ENCODE measurements at places on chromosomes 7 and 10.

DNA sequence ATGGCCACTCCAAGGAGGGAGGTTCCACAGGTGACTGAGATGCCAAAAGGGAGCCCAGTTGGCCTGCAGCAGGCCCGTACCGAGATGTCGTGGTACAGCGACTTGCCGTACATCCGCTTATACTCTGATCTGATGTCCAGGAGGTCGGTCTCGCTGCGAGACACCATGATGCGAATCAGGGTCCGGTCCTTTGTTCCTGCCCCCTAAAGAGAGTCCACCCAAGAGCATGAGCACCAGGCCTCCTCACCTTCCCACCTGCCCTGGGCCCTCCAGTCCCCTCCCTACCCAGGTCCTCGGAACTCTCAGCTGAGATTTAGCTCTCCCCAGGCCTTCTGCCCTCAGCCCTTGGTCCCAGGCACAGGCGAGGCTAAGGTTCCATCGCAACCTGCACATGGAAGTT lies 25.0 kb downstream of the PLAC9 start:
- no peak for DNase-seq

GRCh38 chr7:157970744-157971143 lies 616.9 kb downstream of the PTPRN2 start:
- no peak for DNase-seq

DNA sequence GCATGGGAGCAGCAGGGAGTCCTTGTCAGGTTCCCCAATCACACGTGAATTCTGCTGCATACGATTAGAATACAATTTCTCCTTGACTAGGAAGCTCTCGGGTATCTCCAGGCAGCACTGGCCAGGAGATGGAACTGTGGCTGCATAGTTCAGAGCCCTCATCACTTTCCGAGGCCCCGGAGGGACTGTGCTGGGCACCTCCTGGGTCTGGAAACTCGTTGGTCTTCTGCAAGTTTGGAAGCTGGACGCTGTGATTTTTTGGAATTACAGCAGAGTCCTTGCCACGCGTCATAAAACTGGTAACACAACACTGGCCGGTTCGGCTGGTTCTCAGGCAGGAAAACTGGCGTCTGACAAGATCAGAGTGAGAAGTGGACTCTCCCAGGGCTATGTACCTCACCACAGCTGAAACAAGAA lies 216.1 kb downstream of the CCDC3 start:
- DNase-seq, result no peak

DNA sequence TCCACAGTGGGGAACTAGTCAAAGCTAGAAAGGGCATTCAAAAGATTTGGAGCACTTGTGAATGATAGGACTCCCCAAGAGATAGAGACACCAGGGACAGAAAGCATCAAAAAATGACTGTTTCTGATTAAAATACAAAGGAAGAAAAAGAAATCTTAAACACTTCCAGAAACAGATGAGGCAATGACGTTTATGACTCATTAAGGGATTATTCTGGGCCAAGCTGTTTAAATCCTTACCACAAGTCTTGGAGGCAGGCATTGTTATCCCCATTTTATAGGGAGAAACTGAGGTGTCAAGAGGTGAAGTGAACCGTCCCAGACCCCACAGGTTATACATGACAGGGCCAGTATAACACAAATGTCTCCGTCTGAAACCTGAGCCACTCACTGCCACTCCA lies 68.3 kb upstream of the AMPH start:
- no peak for DNase-seq

DNA sequence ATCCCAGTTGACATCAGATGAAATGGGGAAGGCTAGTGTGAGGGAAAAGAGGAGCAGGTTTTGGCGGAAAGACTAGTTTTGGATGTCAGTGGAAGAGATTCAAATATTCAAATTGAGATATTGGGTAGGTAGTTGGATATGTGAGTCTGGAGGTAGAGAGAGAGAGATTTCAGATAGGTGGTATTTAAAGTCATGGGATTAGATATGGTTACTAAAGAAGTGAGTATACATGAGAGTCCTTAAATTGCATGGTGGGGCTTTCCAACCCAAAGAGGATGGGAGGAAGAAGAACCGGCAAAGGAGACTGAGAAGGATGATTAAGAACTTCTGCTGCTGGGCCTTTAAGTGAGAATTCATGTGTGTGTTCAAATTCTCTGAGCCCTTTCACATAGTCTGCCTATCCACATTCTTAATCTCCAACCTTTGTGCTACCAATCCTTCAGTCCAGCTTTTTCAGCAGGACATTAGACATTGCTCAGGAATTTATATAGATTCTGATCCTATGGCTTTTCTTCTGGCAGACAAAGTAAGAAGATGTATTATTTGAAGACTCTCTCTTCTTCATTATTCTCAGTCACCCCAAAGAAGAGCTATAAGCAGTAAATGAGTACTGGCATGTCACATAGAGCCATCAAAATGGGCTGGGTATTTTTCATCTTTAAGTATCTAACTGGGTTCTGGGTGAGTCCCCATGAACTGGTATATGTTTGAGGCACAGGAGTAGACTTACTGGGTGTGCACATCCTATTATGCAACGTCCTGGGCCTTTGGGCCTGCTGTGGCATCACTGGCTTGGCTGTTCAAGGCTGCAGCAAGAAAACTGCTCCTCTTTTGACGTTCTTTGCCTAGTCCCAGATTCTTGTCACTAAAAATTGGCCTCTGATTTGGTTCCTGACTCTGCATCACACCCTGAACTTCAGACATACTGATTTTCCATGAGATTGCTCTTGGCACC lies 33.6 kb downstream of the ST7 start:
- DNase-seq, result no peak

DNA sequence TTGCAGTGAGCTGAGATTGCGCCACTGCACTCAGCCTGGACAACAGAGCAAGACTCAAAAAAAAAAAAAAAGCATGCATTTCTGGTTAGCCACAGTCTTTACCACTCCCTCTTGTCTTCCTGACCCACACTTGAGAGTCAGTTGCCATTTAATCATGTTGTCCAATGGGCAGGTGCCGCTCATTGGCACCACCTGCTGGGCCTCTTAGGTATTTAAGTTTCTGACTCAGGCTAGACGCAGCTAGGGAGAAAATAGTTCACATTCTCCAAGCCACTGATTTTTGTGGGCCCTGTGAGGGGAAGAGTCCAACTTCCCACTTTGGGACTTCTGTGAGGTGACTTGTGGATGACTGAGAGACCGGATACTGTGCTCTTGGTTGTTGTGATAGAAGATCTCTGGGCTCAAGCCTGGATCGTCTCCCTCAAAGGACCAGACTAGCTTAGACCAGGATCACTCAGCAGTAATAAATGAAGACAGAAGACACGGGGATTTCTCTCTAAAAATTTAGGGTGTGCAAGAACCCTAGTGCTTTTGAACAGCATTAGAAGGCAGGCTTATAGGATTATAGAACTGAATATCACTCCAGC lies 26.8 kb upstream of the SORCS3 start:
- DNase-seq, result peak; percentile 65

All from HEK293T (cell line).